AG04449 (cell line): ENCODE measurements at places on chromosomes 2 and 18.

DNA sequence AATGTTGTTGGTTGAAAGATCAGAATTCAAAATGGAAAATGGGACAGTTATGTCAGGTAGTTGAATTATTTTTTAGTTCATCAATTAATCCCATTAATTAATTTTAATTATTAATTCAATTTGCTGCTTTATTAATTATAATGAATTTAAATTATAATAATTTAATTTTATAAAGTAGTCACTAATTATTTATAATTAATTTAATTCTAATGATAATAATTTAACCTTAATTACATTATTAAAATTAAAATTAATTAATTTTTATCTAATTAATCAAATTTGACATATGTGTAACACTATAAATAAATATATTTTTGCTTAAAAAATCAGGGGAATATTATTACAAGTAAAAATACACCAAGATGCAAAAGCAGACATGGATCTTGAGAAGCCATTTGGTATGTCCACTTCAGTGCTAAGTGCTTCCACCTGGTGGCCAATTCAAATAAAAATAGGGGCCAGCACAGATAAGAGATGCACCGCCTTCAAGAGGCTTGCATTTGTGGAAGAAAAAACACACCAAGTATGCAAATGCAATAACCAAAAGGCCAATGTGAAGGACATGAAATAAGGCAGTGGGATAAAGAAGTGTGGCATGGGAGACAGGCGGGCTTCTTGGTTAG lies 73.2 kb downstream of the MBP start:
- no peak for DNase-seq

- DNase-seq, result no peak
These were observed 157.5 kb downstream of the TGIF1 start for GRCh38 chr18:3607309-3608098.

DNA sequence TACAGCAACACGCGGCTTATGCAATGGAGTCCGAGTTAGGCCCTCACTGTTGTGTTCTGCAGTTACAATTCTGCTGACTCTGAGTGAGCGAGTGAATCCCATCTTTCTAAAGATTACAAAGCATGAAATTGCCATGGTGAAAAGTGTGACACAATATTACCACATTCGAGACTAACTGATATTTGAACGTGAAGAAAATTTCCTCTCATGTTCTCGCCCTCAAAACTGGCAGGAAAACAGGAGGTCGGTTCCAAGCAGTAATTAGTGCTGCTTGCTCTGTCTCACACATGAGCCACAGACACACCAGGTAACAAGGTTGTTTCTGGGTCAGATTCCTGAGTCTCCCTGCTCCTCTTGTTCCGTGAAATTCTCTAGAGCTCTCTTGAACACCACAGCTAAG lies 93.7 kb upstream of the RIOK3 start:
- DNase-seq, result no peak

DNA sequence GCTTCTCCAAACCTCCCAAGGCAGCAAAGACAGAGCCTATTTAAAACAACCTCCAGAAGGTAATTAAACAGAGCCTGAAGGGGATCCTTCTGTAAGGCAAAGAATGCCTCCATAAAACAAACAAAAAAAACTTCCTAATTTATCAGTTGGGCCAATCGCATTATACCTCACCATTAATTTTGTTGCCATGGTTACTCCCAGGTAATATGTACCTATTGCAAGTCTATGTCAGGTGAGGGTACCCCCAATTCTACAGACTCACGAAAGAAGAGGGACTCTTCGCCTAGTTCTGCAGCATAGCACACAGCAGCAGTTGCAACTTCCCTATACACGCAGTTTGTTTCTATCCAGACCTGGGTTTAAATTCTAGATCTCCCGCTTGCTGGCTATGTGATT lies 38.8 kb downstream of the SFXN5 start:
- DNase-seq, result no peak

DNA sequence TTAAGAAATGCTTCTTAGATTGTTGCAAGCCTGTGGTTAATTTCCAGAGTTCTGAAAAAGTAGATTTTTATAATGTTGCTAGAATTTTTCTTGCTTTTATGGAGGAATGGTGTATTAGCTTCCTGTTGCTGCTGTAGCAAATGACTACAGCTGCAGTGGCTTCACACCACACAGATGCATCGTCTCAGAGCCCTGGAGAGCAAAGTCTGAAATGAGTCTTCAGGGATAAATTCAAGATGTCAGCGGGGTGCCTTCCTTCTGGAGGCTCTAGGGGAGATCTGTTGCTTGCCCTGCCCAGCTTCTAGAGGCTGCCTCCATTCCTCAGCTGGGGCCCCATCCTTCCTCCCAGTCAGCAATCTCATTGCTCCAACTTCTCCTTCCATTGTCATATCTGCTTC lies 187.8 kb downstream of the ZNF516 start:
- DNase-seq, result no peak

DNA sequence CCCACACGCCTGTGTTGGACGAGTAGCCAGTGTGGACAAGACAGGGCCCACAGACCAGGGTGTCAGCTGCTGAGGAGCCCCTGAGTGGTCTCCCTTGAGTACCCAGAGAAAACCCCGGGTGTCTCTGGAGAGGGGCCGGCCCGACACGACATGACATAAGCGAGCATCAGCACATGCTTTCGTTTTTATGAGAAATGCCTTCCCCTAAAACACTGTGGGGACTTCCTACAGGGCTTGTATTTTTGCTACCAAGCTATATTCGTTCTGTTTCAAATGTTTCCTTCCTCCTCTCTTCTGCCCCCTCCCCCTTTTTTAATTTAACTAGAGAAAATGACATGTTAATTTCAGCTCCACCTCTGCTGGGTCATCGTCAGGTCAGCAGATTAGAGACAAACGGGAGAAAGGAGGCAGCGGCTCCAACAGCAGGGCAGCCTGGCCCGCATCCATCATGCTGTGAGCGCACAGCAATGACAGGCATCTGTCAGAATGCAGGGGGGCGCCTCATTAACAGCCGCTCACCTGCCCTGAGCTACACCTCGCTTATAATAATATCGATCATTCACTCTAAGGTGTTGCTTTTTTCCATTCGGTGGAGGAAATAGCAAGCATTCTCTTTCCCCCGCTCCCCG lies 286.2 kb downstream of the ZNF516 start:
- DNase-seq, result no peak

- no peak for DNase-seq
These were observed 378 bp upstream of the IAH1 start for GRCh38 chr2:9473985-9474360.

DNA sequence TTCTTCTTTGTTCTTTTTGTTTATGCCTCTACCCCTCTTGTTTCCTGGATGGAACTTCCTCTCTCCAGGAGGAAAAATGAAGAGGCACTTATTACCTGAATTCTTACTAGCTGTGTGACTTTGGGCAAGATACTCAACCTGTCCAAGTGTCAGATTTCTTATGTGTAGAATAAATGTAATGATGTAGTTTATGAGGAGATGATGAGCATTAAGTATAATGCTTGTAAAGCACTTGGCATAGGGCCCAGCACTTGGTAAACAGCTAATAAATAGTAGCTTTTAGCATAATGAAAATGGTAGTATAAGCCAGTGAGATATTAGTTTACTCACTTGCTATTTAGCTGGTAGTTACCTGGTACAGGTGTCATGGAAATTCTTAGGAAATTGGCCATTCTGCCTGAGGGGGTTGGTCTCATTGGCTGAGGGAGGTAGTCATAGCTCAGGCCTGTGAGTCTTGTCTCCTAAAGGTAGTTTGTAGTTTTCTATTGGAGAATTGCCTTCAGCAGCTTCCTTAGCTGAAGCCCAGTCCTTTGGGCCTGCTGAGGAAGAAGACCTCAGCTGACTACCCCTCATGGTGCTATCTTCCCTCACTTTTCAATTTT lies 133.4 kb upstream of the NABP1 start:
- DNase-seq, result no peak

- no peak for DNase-seq
These were observed 237.4 kb upstream of the VRK2 start for GRCh38 chr2:57809230-57809629.

- no peak for DNase-seq
These were observed 242.5 kb downstream of the DCC start for GRCh38 chr18:52582516-52582915.

- no peak for DNase-seq
These were observed 123.4 kb downstream of the MTCL1 start for GRCh38 chr18:8828798-8829197.

- DNase-seq, result no peak
These were observed 15.8 kb downstream of the C18orf63 start for GRCh38 chr18:74331404-74331803.

- no peak for DNase-seq
These were observed 156.4 kb downstream of the NCKAP5 start for GRCh38 chr2:133411857-133412256.
